ENCODE measurements at places on chromosomes 2 and 18.

GRCh38 chr18:63262369-63263335 is 56.9 kb downstream of the BCL2 start:
- DNase-seq, result no peak

DNA sequence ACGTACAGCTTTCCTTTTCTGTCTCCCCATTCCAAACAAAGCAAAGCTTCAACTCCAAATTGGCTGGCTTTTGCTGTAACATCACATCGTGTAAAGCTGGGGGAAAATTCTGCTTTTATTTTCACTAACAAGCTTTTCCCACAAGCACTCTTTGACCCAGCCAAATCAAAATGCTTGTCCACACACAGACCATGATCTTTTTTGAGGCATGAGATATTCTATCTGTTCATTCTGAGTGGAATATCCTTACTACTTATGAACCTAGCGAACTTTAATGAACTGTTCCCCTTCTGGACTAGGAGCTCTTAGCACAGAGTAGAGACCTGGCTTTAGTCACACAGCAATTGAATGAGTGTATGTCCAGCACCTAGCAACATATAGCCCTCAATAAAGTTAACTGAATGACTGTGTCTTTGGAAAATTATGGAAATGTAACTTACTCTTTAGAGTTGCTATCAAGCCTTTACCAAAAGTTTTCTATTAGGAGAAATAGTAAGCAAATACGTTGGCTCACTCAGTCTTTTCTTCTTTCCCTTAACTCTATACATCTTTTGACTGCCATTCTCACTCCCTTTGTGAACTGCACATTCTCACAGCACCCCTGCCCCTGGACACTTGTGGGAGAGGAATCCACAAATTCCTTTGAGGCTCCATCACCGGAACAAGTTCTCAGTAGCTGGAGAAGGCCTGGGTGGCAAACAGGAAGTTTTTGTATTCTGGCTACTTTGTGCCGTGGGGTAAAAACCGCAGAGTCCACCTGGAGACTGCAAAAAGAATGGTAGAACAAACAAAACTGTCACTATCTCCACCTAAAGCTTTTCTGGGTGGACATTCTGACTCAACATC is 1.3 kb upstream of the UBE2E3 start:
- DNase-seq, result no peak

GRCh38 chr2:164850235-164850634 is 8.6 kb upstream of the COBLL1 start:
- DNase-seq, result no peak

GRCh38 chr2:64699712-64700111 is 46.0 kb upstream of the SERTAD2 start:
- DNase-seq, result no peak

DNA sequence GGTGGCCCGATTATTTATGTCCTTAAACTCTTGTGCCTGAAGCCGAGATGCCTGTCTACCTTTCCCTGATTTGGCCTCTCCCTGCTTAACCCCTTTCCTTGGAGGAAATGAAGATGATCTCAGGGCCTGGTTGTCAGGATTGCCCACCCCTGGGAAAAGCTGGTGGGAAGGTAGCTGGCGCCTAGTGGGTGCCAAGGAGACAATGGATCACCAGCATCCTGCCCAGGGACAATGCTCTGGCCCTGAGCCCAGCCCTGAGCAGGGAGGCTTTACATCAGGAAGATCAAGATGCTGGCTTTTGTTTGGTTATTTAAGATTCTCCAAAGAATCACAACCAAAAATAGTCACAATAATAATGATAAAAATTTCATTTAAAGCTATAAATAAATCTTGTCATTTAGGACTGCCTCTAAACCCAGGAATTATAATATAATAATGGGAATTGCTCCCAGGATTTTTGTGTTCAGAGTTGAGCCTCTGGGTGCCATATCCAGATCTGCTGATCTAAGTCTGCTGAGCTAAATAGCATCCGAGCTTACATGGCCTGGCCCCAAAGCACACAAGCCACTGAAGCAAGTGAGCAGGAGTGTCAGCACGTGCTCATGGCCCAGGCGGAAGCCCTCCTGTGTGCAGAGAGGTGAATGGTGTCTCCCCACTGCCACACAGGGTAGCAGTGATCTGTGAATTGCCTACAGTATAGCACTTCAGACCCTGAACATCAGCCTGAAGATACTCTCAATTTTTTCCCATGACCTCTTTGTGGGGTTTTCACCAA is 57.8 kb upstream of the MAP3K20 start:
- no peak for DNase-seq

DNA sequence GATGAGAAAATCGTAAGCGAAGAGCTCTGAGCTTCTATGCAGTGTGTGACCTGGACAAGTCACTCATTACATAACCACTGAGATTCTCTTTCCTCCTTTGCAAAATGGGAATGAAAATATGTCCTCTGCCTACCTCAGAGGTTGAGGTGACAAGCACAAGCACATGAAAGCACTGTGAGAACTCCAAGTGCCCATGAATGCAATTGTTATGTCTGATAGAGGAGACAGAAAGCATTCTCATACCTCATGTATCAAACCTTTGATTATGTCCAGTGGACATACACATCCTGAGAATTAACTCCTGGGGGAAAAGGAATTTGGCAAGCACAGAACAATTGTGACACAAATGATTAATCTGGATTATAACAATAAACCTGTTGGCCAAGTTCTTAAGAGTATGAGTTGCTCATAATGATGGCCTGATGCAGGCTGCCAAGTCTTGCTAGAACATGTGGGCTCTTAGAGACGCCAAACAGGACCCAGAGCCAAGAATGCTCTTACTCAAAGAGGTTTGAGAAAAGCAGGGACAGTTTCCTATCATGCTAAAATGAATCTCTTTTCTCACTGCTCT is 8.5 kb upstream of the RMDN2 start:
- peak; percentile 61 for DNase-seq

DNA sequence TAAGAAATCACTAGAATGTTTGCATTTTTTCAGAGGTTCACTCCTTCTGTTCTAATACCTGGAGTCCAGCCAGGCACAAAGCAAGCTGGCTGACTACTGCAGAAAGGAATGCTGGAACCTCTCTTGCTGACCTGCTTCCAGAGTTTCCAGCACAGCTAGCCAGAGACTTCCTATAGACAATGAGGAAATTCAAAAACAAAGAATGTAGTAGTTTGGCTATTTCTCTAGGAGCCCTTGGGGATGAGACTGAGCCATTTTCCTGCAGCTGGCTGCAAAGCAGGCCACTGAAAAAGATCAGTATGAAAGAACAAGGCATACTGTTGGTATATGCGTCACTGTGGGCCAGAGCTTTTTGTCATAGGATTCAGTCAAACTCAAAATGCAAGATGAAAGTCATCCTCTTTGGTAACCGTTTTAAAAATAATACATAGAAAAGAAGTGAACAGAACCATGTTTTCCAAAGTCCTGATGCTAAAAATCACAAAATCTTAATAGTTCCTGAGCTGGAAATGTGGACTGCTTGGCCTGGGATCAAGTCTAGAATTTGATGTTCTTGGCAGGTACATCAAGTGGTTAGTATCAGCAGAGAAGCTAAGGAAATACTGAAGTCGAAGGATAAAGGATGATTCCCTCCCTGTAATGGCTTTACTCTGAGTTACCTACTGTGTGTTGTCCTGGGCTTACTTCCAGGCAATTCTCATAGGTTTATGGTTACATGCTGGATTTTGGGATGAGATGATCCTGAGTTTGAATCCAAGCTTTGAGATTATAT is 9.0 kb upstream of the DSEL start:
- peak; percentile 83 for DNase-seq

GRCh38 chr2:29073933-29074332 is 390 bp downstream of the PCARE start:
- no peak for DNase-seq

- peak; percentile 39 for DNase-seq
Observed at GRCh38 chr2:119338826-119339561, 27.6 kb downstream of the C2orf76 start.

- no peak for DNase-seq
Observed at GRCh38 chr2:191292869-191293268, 47.7 kb downstream of the MYO1B start.

GRCh38 chr18:63603772-63604171 is 16.6 kb downstream of the SERPINB13 start:
- no peak for DNase-seq

DNA sequence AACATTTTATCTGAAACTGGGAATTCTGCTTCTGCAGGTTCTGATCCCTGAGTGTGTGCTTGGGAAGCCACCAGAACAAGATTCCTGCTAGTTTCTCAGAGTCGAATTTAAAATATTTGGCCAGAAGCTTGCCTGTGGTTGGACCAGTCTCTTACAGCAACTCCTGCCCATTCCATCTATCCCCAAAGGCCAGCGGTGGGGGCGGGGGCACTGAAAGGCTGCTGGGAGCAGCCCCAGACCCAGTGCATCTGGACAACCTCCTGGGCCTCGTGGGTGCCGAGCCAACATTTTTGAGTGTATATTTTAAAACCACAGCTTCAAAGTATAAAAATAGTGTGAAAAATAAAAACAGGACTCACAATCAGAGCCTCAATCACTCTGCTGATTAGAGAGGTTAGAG is 38.6 kb upstream of the ZFP36L2 start:
- peak; percentile 45 for DNase-seq

DNA sequence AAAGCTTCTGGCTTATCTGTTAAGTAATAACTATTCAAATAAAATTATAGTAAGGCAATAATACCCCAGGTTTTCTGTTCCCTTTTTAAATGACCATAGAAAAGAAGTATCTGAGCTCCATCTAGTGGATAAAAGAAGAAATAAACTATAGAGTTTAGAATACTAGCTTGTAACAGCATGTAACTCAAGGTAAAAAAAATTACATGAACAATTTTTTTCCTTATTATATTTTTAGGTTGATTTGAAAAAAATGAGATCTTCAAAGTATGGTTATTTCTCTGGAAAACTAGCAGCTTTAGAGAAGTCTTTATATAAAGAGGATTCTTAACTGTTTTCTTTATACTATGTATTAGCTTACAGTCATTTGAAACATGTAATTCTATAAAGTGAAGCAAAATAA is 58.1 kb downstream of the NCKAP1 start:
- no peak for DNase-seq

DNA sequence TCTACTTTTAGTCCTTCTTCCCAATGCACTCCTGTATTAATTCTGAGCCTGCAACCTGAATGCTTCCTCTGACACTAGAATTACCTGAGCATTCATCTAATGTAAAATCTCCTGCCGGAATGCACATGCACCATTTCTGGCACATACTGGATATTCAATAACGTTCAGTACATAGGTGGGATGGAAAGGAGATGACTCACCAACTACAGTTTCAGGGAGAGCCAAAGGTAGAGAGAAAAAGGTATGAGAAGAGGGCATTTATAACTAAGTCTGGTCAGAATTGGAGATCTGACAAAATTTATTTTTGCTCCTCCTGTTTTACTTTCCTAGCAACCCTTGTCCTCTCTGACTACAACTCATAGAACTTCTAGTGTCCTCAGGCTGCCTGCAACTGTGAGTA is 1954.1 kb upstream of the CELF4 start:
- DNase-seq, result no peak

DNA sequence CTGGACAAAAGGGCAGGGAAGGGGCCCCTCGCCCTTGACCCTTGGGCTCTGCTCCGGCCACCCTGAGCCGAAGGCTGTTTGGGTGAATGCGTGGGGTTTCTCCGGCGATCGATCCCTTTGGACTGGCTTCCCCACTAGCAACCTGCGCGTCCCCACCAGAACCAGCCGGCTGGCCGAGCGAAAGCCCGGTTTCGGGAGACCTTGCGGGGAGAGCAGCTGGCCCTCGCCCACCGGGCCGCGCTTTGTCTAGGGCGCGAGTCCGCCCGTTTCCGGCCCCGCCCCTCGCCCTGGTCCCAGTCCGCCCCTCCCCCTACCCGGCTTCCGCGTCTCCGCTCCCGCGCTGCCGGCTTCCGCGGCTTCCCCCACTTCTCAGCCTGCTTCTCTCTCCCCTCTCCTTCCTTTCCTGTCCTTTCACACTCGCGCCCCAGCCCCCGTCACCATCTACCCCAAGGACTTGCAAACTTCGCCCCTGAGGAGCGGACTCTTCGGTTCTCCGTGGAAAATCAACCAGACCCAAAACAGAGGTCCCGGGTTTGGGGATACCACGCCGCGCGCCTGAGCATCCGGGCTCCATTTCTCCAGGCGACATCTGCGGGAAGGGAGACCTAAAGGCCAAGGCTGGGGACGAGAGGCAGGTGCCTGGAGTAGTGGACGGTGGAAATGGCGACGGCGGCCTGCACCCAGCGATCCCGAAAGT is 48.0 kb upstream of the ATP6V1B1 start:
- no peak for DNase-seq

- no peak for DNase-seq
Observed at GRCh38 chr2:177405029-177405692, 12.6 kb downstream of the AGPS start.

DNA sequence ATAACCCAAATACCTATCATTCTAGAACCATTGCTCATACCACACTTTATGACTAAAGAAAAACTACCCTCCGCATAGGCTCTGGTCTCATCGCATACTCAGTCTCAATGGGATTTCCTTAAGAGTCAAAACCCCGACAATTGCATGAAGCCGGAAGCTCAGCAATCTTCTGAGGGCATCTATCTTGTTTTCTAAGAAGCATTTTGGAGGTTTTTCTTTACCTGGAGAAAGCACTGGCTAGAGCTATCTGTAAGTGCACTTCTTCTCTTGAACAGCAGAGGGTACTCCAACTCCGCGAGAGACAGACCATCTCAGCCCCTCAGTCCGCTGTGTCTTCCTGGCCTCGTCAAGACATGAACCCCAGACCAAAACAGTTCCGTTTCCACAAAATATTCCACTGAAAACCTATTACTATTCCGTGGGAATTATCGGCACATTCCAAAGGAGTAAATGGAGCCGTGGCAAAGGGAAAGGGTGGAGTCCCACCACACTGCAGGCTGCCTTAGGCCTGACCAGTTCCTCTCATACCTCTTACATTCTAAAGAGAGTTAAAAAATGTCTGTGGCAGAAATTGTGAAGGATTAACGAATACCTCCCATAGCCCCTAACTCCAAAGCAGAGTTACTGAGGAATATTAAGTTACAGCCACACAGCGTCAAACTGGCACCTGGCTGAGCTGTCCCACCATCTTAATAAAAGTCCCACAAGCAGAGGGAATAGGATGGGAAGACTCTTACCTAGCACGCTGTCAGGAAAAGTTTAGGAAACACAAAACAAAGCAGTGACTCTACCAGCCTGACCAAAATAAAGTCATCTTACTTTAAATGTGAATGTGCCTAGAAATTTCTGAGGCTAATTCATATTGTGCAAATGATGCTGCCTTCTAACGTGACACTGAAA is 325.6 kb upstream of the VRK2 start:
- DNase-seq, result peak; percentile 20

- peak; percentile 20 for DNase-seq
Observed at GRCh38 chr2:241315879-241316631, at the start of gene SEPTIN2. Gene SEPTIN2, plus strand, starts transcription at chr2:241315925. Its CDS starts 8,308 bp downstream, at chr2:241324233.

GRCh38 chr2:83578405-83578804 is 880.7 kb downstream of the SUCLG1 start:
- no peak for DNase-seq

DNA sequence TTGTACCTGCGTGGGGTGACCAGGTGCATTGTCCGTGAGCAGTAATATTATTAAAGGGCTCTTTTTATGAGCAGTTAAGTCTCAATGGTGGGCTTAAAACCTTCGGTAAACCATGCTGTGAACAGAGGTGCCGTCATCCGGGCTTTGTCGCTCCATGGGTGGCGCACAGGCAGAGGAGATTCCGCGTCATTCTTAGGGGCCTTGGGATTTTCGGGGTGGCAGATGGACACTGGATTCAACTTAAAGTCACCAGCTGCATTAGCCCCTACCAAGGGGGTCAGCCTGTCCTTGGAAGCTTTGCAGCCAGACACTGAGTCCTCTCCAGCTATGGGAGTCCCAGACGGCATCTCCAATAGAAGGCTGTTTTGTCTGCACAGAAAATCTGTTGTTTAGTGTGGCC is 107.7 kb downstream of the NFATC1 start:
- no peak for DNase-seq

- no peak for DNase-seq
Observed at GRCh38 chr2:68115965-68116364, 41.7 kb upstream of the PNO1 start.

GRCh38 chr2:189685540-189686229 is 11.2 kb downstream of the ANKAR start:
- DNase-seq, result no peak

Measured in mucosa of gallbladder (tissue), 1 donor.